ENCODE measurements at places on chromosomes 5 and 9.
A peak's percentile ranks its signal among the peaks of the same experiment; 100 is the strongest.

DNA sequence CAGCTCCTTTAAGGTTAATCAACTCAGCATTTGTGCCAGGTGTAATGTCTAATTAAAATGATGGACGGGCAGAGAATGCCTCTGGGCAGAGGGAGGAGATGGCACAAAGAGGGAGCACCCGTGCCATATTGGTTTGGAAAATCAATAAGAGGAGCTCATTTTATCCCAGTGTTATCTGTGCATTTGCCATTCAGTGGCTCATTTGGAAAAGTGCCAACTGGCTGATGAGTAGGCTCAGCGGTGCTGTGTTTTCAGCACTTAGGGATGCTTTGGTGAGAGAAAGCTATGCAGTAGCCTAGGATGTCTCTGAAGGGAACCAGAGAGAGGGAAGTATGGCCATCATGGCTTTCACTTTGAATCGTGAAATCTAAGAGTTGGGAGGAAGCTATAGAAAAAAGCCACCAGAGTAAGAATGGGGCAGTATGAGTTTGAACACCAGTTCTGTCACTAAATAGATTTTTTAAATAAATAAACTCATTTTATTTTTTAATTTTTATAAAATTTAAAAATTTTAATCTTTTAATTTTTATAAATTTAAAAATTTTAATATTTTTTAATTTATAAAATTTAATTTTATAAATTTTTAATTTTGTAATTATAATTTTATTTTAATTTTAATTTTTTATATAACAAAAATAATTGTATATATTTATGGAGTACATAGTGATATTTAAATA, 472.8 kb downstream of the BRINP1 start:
- DNase-seq = no peak

DNA sequence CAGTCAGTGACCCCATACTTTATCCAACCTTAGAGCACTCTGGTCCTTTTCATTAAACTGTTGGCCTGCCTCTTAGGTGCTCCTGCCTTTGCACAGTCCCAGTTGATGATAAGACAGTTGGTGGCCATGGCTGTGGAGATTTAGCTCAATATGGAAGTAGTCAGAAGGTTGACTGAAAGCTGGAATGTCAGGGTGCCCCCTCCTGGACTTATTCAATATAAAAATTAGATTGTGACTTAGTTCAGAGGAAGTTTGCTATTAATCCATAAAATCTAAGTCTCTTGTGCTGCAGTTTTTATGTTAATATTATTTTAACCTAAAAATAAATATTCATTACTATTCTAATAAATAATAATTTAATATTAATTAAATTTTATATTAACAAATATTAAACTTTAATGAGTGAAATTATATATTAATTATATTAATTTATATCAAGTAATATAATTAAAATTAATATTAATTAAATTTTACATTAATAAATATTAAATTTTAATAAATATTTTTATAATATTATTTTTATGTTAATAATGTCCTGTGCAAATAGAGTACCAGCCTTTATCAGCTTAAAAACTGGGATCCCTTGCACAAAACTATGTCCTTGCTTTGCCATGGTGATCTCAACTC, 77.7 kb upstream of the ADAMTSL1 start:
- no peak for DNase-seq

GRCh38 chr9:93030642-93031628, 27.6 kb upstream of the SUSD3 start:
- DNase-seq = no peak

DNA sequence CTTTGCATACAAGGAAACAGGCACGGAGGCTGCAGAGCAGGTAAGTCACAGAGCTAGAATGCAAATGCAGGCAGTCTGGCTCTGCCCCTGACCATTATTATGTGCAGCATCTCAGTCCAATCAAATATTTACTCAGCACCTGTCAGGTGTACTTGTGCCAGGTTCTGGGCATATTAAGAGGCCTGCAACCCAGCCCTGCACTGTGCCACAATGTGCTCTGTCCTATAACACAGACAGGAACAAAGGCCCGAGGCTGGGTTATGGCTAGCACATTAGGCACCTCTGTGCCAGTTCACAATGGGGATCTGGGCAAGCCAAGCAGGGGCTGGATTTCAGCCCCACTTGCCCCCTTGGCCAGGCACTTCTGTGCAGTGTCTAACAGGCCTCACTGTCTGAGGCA, 14.0 kb downstream of the ARL15 start:
- DNase-seq = no peak

- DNase-seq = peak; percentile 42
Measured at GRCh38 chr5:36606428-36607113, at the start of gene SLC1A3. Gene SLC1A3, plus strand, starts transcription at chr5:36606606. Its CDS starts 1,818 bp downstream, at chr5:36608424.

DNA sequence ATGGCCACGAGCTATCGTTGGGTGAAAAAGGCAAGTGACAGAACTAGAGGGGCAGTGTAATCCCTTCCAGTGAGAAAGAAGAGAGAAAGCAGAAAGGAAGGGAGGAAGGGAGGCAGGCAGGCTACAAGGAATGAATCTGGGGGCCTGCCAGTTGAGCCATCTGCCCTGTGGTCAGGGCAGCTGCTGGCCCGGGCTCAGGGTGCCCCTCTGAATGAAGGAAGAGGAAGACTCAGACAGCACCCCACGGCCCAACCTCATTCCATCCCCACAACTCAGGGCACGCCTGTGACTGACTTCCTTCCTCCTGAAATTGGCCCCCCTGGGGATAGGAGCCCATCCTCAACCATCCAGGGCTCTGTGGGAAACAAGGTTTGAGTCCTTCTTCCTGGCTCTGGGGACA, 20.3 kb upstream of the FLT4 start:
- no peak for DNase-seq

DNA sequence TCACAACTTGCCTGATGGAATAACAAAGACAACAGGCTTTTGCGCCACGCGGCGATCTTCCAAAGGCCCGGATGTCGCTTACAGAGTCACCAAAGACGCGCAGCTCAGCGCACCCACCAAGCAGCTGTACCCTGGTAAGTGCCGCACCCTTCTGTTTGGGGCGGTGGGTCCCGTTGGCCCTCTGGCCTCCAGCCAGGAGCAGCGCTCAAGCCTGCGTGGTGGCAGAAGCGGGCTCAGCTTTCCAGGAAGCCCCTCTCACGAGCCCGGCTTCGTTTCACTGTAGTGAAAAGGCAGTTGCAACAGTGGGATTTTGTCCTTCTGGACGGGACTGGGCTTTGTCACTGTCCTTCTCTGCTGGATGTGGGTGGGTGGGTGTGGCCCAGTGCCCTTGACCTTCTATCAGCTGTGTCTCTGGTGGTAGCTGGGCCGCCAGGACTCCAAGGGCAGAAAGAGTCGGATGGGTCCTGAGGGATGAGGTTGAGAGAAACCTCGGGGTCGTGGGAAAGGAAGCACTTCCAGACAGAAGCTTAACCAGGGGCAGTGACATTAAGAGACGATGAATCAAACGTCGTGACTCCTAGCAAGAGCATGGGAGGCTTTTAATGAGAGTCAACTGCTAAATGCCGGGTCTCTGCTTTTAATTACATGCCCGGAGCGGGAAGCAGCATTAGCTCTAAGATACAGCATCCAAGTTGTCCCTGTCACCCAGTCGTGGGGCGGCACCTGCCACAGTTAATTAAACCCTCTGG, 49.5 kb downstream of the COL5A1 start:
- DNase-seq = no peak

GRCh38 chr5:40043916-40044315, 619.1 kb upstream of the DAB2 start:
- DNase-seq = no peak

GRCh38 chr9:92292338-92293074, 991 bp downstream of the IARS1 start:
- no peak for DNase-seq

- no peak for DNase-seq
Measured at GRCh38 chr9:134347996-134348395, 21.7 kb downstream of the RXRA start.

GRCh38 chr9:8514760-8515159, 715.2 kb upstream of the DMAC1 start:
- no peak for DNase-seq

DNA sequence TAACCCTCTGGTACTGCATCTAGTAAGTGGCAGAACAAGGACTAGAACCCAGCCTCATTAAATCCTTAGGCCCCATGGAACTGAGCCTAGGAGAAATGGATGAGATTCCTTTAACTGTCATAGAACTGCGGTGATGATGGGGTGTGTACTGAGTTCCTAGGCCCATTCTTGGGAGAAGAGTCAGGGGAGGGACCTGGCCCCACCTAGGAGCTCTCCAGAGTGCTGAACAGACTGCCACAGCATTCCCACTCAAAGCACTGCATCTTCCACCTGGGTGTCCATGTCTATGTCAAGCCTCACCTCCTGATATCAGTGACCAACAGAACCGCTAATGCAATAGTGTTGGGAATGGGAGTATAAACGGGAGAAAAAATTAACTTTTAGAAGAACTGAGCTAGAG, 36.6 kb downstream of the TTLL11 start:
- no peak for DNase-seq

DNA sequence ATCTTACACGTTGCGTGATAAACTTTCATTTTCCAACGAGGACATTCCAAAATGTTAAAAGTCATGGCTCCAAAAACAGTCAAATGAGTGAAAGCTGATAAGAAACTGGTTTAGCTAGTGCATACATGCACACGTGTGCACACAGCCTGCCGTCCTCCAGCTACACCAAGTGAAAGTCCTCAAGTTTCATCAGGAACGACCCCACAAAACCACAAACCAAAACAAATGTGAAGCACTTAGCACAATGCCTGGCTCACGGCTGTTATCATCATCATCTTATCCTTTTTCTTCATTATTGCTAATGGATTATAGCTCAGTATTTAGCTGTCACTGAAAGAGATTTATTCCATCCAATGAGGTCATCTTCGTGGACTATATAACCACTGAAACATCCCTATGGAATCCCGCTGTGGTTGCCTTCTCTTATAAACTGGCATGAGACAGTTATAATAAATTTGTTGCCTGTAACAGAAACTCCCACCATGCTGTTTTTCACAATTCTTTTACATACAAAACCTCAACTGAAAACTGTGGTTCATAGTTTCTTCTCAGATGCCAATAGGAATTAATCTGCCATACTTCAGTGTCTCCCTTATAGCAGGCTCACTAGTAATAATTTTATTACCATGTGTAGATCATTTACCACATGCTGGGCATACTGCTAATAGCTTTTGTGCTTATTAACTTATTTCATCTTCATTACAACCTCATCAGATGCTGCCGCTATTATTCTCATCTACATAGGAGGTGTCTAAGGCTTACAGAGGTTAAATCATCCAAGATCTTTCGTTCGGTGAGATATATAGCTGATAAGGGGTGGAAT, 56.1 kb downstream of the SAXO1 start:
- peak; percentile 11 for DNase-seq

GRCh38 chr9:82997476-82998140, 65.3 kb downstream of the RASEF start:
- no peak for DNase-seq

- DNase-seq = no peak
Measured at GRCh38 chr5:125045646-125046045, 299.2 kb upstream of the ZNF608 start.

DNA sequence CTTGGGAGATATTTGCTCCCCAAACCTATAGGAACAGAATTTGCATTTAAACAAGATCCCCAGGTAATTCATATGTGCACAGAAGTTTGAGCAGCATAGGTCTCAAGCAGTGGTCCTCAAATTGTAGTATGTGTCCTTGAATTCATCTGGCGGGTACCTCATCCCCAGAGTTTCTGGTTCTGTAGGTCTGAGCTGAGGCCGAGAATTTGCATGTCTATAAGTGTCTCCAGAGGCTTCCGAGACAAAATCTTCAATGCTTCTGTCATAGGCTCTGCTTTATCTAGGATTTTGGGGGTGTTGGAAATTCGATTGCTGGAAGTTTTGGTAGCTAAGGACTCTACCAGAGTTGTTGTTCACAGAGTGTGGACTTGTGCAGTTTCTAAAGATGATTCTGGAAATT, 38.6 kb downstream of the MAT2B start:
- no peak for DNase-seq

GRCh38 chr5:127639828-127640227, 9.1 kb upstream of the CTXN3 start:
- no peak for DNase-seq

GRCh38 chr9:10339152-10339551, 273.6 kb downstream of the PTPRD start:
- no peak for DNase-seq

GRCh38 chr9:123350590-123351310, 5.2 kb upstream of the CRB2 start:
- no peak for DNase-seq

- DNase-seq = no peak
Measured at GRCh38 chr9:104882086-104882485, 45.9 kb downstream of the ABCA1 start.

DNA sequence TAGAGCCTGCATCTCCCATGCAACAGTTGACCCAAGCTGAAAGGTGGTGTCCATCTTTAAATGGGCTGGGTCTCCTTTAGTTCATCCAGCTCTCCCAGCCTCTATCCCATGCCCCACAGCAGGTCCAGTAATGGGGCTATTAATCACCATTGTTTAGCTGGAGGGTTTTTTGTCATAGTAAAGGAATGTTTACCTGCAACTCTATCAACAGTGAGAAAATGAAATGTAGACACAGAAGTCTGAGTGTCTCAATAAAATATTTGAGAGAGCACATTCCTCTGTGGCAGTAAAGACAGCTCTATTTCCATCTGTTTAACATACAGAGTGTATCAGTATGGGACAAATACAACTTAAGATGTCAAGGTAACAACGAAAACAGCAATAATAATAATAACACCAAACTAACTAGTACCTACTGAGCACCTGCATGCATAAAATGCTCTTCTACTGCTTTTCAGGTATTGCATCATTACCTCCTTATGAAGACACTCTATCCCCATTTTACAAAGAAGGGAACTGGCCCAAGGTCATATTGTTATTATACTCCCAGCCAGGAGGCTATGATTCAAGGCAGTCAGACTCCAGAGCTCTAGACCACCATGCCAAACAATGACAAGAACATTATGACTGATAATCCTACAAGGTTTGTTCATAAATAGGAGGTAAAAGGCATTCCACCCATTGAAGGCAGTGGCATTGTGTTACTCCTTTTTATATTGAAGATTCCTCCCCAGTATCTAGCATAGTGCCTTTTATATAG, 21.0 kb upstream of the C5orf58 start:
- no peak for DNase-seq

All from fibroblast of gingiva (primary cell).